Hepatocyte (in vitro differentiated cells): ENCODE measurements at places on chromosomes 16 and 17. TPM values are rescaled to one million over a fixed set of nuclear protein-coding genes. Genes with fewer than 3 reads are reported as not detected.

Gene PRRT2
- polyA plus RNA-seq, result 11.1 and 23.9 TPM in 2 replicates

Gene DUS2
- polyA plus RNA-seq, result 15.6 and 18.0 TPM in 2 replicates

Gene KLHL10
- polyA plus RNA-seq, result not detected in 2 replicates

Gene ACSM2A
- 22.0 and 33.5 TPM in 2 replicates for polyA plus RNA-seq

Gene B4GALNT2
- 0.40 and 0.88 TPM in 2 replicates for polyA plus RNA-seq

Gene PLA2G15
- polyA plus RNA-seq, result 31.7 and 34.2 TPM in 2 replicates

Gene GINS2
- 7.5 and 8.0 TPM in 2 replicates for polyA plus RNA-seq

Gene DNASE1L2
- polyA plus RNA-seq, result 0.27 and 0.80 TPM in 2 replicates

Gene AP2B1
- 69.8 and 76.1 TPM in 2 replicates for polyA plus RNA-seq

Gene NTN3
- 1.1 and 2.4 TPM in 2 replicates for polyA plus RNA-seq

Gene CHST5
- polyA plus RNA-seq, result not detected in 2 replicates

Gene HASPIN
- 0.54 and 1.1 TPM in 2 replicates for polyA plus RNA-seq

Gene VAMP2
- polyA plus RNA-seq, result 44.6 and 85.7 TPM in 2 replicates

Gene TNFRSF13B
- not detected in 2 replicates for polyA plus RNA-seq

Gene CA5A
- polyA plus RNA-seq, result 0.91 and 1.0 TPM in 2 replicates

Gene ATAD5
- polyA plus RNA-seq, result 1.2 and 1.5 TPM in 2 replicates

Gene DCTN5
- 9.8 and 23.3 TPM in 2 replicates for polyA plus RNA-seq

Gene KRT24
- 4.5 and 5.8 TPM in 2 replicates for polyA plus RNA-seq

Gene HOXB8
- polyA plus RNA-seq, result 0.31 and 1.3 TPM in 2 replicates

Gene PTGES3L
- 0.40 and 0.73 TPM in 2 replicates for polyA plus RNA-seq

Gene CACNG5
- polyA plus RNA-seq, result not detected in 2 replicates
